ENCODE measurements at places on chromosomes 5 and 9. TPM values are rescaled to one million over a fixed set of nuclear protein-coding genes. Genes with fewer than 3 reads are reported as not detected.

Gene FGD3
- 9.9 TPM for total RNA-seq

Gene ACTL7B
- not detected for total RNA-seq

Gene ADAMTSL1
- 61.4 TPM for total RNA-seq

DNA sequence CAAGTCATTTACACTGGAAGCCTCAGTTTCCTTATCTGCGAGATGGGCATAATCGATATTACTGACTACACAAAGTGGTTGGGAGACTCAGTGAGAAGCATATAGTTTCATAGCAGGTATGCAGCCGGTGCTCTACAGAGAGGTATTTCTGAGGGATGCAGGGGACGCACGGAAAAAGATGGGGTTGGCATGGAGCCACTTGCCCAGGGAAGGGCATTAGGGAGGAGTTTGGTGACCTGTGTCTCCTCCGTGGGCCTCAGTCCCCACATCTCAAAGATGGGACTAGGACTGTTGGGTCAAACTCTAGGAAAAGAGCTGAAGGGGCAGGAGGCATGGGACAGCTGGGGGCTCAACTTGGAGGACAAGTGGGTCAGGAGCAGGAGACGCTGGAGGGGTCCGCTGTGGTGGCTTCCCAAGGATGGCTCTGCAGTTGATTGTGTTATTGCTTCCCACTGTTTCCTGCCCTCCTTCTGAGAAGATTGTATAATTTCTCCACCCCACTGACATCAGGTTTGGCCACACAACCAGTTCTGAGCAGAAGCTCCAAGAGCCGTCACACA is 158.6 kb upstream of the ALDH1B1 start:
- no peak for DNase-seq

- no peak for DNase-seq
Observed at GRCh38 chr9:73133921-73134407, 17.7 kb upstream of the ANXA1 start.

All from thoracic aorta (tissue), 2 donors.